Uterus (tissue), 4 donors: ENCODE measurements at places on chromosomes 13 and 19.

- no peak for DNase-seq
Observed at GRCh38 chr13:28657784-28658538, 969 bp upstream of the POMP start.

DNA sequence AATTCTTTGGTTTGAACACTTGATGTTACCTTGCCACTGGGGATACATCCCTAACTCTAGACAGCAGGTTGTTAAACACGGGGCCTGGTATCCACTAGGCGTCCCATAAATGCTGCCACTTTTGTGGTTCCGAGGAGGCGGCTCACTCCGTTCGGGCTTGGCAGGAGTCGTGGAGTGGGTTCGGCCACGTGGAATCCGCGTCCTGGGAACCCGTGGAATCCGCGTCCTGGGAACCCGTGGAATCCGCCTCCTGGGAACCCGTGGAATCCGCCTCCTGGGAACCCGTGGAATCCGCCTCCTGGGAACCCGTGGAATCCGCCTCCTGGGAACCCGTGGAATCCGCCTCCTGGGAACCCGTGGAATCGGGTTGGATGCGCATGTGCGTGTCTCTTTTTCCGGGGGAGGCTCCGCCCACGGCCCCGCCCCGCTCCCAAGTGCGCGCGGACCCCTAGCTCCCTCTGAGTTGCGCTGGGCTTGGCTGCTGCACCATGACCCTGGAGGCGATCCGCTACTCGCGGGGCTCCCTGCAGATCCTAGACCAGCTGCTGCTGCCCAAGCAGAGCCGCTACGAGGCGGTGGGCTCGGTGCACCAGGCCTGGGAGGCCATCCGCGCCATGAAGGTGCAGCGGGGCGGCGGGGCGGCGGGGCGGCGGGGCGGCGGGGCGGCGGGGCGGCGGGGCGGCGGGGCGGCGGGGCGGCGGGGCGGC is at the start of gene MRI1:
MRI1 (plus strand) TSS at position 422 of the 707 bp plus-strand sequence; CDS start at position 489, 67 bp downstream.
- DNase-seq = peak; percentile 83

- DNase-seq = no peak
Observed at GRCh38 chr13:33366469-33367062, 81.0 kb upstream of the STARD13 start.

DNA sequence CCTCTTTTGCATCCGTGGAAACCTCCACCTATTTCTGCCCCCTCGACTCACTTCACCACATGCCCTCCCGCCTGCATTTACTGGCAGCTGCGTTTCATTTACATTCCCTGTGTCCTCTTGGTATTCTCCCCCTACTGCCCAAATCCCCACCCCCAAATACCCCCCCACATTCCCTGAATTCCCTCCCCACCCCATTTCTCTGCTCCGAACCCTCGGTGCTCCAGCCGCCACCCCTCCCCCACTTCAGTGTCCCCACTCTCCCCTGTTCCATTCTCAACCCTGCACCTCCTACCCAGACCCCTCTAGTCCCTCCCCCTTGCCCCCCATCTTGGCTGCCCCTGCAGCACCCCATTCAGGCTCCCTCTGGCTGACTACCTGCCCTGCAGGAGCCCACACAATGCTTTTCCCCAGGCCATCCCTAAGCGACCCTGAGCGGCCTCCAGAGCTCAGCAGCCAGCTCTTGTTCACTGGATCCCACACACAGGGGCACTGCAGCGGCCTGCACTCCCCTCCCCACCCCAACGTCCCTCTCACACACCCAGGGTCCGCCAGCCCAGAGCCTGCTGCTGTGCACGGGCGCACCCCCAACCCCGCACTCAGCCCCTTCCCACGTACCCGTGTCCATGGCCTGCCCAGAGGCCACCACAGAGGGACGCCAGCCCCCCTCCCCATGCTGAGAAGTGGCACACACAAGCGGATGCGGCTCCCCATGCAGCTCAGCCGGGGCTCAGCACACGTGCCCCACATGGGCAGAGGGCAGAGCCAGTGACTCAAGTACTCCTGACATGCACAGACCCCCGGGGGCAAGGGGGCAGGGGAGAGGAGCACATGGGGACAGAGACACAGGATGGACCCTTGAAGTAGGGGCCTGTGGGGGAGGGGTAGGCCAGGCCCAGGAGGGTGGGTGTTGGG is 26.3 kb downstream of the SHANK1 start:
- DNase-seq = no peak

DNA sequence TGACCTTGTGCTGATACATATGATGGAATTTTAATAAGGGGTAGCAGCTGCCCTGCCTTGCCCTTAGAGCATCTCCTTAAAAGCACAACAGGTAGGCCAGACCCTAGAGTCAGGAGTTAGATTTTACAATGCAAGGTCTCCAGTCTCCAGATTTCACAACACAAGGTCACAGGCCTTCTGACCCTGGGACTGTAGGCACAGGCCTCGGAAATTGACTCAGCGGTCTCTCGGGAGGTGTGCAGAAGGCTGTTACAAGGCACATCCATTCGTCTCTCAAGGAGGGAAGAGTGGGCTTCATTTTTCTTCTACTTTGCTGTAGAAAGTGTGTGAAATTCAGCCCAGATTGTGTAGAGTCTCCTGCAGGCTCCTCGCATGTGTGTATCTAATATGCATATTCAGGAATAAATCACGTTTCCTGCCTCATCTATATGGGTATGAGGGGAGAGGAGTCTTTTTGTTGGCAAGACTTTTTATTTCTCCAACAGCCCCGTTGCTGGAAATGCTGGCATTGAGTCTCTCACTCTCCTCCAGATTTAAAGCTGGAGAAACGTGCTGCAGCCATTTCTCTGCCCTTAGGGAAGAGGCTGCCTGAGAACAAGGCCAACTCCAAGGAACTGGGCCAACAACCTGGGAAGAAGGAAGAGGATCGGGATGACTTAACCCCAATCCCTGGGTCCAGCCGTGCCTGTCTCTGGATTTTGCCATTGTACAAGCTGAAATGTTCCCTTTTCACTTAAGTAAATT is 24.5 kb downstream of the UQCRFS1 start:
- no peak for DNase-seq
